Activated naive CD8-positive, alpha-beta T cell treated with anti-CD3 and anti-CD28 coated beads, Interleukin-2, amount 10 ng/mL, durations not matched to agents 7 days and 5 days (primary cell): ENCODE measurements at places on chromosomes 7 and 10.

DNA sequence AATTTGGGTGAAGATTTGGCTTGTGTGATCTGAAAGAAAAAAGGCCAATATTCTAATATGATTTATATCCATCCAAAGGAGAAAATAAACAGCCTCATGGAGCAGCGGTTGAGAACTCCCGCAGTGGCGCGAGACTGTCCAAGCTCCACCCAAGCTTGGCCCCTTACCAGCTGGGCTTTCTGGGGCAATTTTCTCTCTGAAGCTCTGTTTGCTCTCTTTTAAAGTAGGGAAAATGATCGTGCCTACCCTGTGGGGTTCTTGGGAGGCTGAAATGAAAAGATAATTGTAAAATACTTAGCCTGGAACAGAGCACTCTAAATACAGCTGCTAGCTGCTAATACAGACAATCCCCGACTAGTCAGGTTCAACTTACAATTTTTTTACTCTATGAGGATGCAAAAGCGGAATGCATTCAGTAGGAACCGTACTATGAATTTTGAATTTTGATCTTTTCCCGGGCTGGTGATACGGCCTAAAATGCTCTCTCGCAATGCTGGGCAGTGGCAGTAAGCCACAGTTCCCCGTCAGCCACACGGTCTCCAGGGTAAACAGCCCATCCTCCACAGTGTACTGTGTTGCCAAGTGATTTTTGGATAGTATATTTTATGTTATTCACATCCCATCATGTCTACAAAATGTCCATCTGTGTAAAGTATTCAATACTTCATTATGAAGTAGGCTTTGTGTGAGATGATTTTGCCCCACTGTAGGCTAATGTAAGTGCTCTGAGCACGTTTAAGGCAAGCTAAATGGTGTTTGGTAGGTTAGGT lies 137.7 kb downstream of the CHN2 start:
- peaks cover 2% of the 10 kb centered on the region for H3K27me3 ChIP-seq
- peaks cover 10% of the 10 kb centered on the region for H3K4me1 ChIP-seq
- no peak for DNase-seq

DNA sequence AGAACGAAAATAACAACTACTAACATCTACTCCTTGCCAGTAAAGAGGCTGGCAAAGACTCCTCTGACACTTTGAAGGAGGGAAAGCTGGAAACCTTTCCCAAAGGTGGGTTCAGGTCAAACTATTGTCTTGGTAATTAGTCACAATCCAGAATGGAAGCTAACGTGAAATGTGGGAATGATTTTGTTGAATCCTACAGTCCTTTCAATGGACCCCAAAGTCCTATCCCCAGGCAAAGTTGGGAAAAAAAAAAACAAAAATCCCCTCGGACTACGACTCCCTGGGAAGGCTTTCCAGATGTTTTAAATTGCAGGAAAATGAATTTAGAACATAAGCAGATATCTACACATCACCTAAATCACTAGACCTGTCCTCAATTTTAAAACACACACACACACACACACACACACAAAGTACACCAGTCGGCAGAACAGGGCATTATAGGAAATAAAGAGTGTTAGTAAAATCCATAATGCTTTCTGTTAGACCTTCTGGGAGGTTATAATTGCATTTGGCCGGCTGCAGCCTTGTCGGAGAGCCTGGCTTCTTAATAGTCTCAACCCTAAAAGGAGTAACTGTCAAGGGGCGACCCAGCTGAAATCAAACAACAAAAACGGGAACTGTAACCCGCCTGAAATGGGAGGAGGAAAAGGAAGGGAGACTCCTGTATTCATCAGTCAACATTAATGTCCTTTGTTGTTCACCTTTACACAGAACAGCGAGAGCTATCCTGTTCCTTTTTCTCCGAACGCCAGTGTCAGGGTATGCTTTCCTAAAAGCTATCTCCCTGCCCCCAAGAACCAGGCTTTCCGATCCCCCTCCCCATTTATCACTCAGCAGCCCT lies 1.5 kb downstream of the DOCK4 start:
- H3K4me3 ChIP-seq: peak overlapping the region; percentile 93
- no peak for DNase-seq
- H3K36me3 ChIP-seq: peaks cover 1% of the 10 kb centered on the region
- H3K27ac ChIP-seq: no peak overlapping the region

DNA sequence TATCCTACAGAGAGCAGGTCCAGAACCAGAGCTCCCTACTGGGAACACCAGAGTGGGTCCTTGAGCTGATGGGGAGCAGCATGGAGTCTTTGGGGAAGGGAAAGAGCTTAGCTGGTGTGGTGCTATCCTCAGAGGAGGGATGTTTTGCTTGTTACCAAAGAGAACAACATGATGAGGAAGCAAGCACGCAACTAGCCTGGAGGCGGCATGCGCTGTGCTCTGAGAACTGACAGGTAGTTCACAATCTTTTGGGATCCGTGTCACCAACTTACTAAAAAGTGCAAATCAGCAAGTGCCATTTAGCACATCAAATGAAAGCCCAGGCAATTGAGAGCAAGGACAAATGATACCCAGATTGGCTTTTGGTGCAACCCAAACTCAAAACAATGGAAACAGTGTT lies 257.9 kb downstream of the DPP6 start:
- H3K36me3 ChIP-seq: no peaks in the 10 kb centered on the region
- H3K27me3 ChIP-seq: peaks cover 8% of the 10 kb centered on the region
- no peak overlapping the region for H3K27ac ChIP-seq
- no peak for DNase-seq
- no peak overlapping the region for H3K4me3 ChIP-seq
- H3K4me1 ChIP-seq: no peaks in the 10 kb centered on the region

DNA sequence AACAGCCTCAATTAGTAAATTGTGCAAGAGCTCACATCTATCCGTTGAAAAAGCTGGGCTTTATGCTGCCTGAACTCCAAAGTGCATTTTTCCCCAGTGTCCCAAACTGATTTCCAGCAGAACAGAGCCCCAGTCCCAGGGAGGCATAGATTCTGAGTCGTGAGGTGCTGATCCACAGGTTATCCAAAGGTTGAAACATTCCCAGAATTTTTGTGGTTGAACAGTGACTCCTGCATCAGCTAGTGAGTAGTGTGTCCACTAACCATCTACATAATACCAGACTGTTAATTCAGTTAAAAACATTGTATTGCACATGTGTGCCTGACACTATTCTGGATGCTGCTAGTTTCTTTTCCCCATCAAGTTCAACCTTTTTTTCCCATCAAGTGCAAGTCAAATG lies 761.5 kb downstream of the GATA3 start:
- DNase-seq: no peak
- no peak overlapping the region for H3K27ac ChIP-seq
- H3K36me3 ChIP-seq: no peaks in the 10 kb centered on the region
- no peak overlapping the region for H3K4me3 ChIP-seq

- H3K4me1 ChIP-seq: peaks cover 31% of the 10 kb centered on the region
- H3K36me3 ChIP-seq: peaks cover 25% of the 10 kb centered on the region
- H3K27me3 ChIP-seq: no peaks in the 10 kb centered on the region
- peak overlapping the region; percentile 92 for H3K4me3 ChIP-seq
Observed at GRCh38 chr7:135169141-135169963, 1.2 kb downstream of the CYREN start.

DNA sequence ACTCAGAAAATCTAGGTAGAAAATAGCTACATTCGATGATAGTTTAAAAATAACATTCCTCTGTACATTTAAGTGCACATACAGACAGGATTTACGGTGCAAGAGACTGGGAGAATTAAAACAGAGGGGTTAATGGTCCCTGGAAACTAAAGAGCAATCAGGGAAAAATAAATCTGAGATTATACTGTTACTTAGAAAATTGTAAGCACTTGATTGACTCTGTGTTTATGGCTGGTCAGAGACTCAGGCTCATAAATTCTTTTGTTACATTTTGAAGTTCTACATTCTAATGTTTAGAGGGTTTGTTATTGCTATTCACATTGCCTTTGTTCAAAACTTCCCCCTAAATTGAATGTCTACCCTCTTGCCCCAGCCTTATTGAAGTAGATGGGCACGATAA lies 54.4 kb downstream of the CDCA7L start:
- DNase-seq: no peak
- H3K27ac ChIP-seq: no peak overlapping the region
- H3K36me3 ChIP-seq: peaks cover 17% of the 10 kb centered on the region

DNA sequence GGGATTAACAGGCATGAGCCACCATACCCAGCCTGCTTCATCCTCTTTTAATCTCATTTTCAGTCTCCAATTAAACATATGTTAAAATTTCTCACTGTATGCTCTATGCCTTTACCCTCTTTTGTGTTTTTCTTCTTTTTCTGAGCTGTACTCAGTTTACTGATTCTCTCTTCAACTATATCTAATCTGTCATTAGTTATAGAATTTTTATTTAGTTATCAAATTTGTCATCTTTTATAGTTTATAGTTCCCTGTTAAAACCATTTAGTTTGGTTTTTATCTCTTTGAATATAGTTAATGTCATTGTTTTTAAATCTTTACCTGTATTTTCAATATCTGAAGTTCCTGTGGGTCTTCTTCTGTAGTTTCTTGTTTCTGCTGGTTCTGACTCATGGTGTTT lies 93.3 kb downstream of the KAT6B start:
- DNase-seq: no peak
- peaks cover 22% of the 10 kb centered on the region for H3K4me1 ChIP-seq
- no peaks in the 10 kb centered on the region for H3K27me3 ChIP-seq

- H3K36me3 ChIP-seq: no peaks in the 10 kb centered on the region
- H3K4me1 ChIP-seq: peaks cover 39% of the 10 kb centered on the region
- peak; percentile 49 for DNase-seq
- H3K27me3 ChIP-seq: peaks cover 2% of the 10 kb centered on the region
- H3K4me3 ChIP-seq: peak overlapping the region; percentile 66
- peak overlapping the region; percentile 43 for H3K27ac ChIP-seq
Observed at GRCh38 chr10:110535958-110536891, 31.3 kb upstream of the SMC3 start.

DNA sequence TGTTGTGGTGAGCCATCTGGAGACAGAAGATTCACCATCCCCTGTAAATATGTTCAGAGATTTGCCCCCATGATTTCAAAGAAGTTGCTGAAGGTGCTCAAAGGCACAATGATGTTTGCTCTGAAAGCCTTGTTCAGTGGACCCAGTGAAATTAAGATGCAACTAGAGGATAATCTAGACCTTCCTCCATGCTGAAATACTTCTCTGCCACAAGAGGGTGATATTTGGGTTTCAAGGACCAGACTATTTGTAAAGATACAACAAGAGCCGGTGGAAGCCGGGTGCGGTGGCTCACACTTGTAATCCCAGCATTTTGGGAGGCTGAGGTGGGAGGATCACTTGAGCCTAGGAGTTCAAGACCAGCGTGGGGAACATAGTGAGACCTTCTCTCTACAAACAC lies 13.5 kb upstream of the MSRB2 start:
- H3K27ac ChIP-seq: no peak overlapping the region
- no peaks in the 10 kb centered on the region for H3K4me1 ChIP-seq
- H3K27me3 ChIP-seq: peaks cover 27% of the 10 kb centered on the region
- H3K4me3 ChIP-seq: no peak overlapping the region
- DNase-seq: no peak
- H3K36me3 ChIP-seq: no peaks in the 10 kb centered on the region

GRCh38 chr7:45687721-45688120 lies 113.6 kb downstream of the ADCY1 start:
- no peaks in the 10 kb centered on the region for H3K36me3 ChIP-seq
- H3K4me1 ChIP-seq: peaks cover 6% of the 10 kb centered on the region
- DNase-seq: no peak
- no peak overlapping the region for H3K4me3 ChIP-seq
- peaks cover 1% of the 10 kb centered on the region for H3K27me3 ChIP-seq

GRCh38 chr7:75889223-75889825 lies 10.5 kb downstream of the RHBDD2 start:
- peaks cover 5% of the 10 kb centered on the region for H3K36me3 ChIP-seq
- no peaks in the 10 kb centered on the region for H3K27me3 ChIP-seq
- H3K4me1 ChIP-seq: peaks cover 4% of the 10 kb centered on the region
- no peak overlapping the region for H3K4me3 ChIP-seq

DNA sequence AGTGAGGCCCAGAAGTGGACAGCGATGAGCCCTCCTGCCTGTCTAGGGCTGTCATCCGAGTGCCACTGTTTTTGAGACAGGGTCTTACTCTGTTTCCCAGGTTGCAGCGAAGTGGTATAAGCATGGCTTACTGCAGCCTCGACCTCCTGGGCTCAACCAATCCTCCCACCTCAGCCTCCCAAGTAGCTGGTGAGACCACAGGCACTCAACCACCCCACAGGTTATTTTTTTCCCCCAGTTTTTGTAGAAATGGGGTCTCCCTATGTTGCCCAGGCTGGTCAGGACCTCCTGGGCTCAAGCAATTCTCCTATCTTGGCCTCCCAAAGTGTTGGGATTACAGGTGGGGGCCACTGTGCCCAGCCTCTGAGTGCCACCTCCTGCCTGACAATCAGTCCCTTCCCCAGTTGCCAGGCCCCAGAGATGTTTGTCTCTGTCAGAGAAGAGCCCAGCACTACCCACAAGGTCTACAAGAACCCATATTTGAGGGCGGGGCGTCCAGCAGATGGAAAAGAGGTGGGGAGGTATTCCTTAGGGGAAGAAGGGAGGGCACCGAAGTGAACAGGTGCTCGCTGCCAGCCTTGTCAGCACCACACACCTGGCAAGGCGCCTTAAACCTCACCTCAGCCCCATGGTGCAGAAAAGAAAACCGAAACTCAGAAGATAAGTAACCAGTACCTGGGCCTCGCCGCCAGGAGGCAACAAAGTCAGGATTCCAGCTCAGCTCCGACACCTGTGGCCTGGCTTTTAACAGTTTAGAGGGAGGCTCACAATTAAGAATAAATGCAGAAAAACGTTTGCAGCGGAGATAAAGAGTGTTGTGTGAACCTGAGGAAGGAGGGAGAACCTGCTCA lies 77.4 kb upstream of the ANLN start:
- peaks cover 3% of the 10 kb centered on the region for H3K4me1 ChIP-seq
- no peak overlapping the region for H3K4me3 ChIP-seq

DNA sequence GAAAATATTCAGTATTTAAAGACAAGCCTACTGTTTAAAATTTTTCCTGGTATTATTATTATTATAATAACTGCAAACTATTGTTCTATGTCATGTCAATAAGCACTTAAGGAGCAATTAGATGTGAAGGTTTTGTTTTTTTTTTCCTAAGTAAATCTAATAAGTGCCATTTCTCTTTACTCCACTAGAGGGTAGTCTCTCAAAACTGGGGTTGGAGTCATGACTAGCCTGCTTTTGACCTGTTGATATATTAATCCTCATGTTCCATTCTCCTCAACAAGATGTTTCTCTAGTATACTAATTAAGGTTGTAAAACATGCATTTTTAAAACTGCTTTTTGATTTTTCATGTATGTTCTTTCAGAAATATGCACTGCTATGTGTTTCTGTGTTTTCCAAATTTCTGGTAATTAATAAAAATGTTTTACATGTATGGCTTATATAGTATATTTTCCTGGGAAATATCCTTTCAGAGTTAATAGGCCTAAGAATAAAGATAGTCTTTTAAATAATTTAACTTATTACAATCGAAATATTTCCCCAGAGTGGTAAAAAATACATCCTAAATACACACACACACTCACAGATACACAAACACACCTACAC lies 1.0 kb upstream of the LRRN3 start:
- H3K4me1 ChIP-seq: peaks cover 43% of the 10 kb centered on the region
- H3K36me3 ChIP-seq: peaks cover 39% of the 10 kb centered on the region
- no peak overlapping the region for H3K27ac ChIP-seq
- peak overlapping the region; percentile 99 for H3K4me3 ChIP-seq
- DNase-seq: no peak
- H3K27me3 ChIP-seq: no peaks in the 10 kb centered on the region
